ENCODE measurements at places on chromosomes 5 and 9.

- no peak for DNase-seq
Observed at GRCh38 chr9:108517651-108518365, 338.0 kb downstream of the ACTL7B start.

GRCh38 chr5:43802651-43803050 lies 199.7 kb downstream of the NNT start:
- no peak for DNase-seq

DNA sequence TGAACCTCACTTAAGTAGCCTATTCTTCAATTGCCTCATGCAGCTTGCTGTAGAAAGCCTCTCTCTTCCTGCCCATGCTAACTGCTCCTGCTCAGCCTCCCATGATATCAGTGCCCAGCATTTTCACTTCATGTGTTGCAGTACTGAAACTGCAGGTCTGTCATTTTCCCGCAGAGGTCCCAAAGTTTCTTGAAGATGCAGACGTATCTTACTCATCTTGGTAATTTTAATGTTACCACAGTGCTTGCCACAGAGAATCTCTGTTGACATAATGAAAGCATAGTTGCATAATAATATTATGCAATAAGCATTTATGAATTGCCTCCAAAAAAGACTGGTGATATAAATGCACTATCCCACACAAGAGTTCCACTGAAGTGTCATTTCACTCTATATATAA lies 561.1 kb upstream of the DAP start:
- no peak for DNase-seq

DNA sequence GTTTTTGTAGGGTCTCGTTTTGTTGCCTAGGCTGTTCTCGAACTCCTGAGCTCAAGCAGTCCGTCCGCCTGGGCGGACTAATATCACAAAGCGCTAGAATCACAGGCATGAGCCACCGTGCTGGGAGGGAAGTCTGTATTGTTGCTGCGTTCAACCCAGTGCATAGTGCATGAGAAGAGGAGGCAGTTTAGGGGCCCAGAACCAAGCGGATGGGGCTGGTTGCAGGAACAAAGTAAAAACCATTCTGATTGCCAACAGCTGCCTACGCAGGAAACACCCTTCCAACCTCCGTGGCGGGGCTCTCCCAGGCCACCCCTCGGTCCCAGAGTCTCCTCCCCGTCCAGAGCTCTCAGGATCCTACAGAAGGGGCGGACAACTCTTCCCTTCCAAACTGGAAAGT lies 87.1 kb downstream of the ANXA2R start:
- no peak for DNase-seq

DNA sequence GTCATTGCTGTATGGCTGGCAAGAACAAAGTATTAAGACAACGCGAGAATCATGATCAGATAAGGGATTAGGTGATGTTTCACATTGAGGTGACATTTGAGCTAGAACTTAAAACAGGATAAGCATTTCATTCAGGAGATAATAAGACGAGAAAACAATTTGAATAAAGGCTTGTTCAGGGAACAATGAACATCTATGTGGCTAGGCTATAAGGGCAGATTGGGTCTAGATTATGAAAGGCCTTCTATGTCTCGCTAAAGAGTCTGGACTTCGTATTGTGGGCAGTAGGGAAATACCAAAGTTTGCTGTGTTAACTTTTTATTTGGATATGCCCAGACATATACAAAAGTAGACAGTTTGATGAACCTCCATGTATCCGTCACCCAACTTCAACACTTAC lies 6.9 kb downstream of the MRPL22 start:
- DNase-seq: no peak

DNA sequence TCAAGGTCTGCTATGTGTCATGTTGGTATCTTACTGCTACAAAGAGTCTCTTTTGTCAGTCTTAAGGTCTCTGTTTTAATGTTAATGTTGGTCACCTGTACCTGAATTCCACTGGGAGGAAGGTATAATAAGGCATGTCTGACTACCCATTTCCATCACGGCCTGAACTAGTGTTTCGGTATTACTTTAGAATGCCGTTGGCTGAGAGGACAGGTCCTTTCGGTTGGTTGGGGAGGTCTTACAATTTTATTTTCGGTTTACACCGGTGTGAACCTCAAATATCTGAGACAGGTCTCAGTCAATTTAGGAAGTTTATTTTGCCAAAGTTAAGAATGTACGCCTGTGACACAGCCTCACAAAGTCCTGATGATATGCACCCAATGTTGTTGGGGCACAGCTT lies 154.9 kb upstream of the ABCA1 start:
- no peak for DNase-seq

GRCh38 chr5:176664886-176665285 lies 17.6 kb downstream of the TSPAN17 start:
- DNase-seq: no peak

DNA sequence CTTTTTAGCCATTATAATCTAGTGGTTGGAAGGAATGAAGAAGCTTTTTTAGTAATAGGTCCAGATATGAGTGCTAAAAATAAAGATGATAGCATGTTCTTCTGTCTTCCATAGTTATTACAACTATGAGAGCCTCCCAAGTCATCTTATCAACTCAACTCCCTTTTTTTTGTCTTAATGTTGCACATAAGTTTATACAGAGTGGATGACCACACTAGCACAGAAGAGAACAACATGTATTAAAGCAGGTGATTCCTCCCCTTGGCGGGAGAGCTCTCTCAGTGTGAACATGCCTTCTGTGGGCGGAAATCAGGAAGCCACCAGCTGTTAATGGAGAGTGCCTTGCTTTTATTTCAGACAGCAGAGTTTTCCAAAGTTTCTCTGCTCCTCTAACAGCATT lies 40.1 kb upstream of the STX17 start:
- DNase-seq: no peak

- no peak for DNase-seq
Observed at GRCh38 chr9:77956555-77956954, 75.1 kb downstream of the GNAQ start.

DNA sequence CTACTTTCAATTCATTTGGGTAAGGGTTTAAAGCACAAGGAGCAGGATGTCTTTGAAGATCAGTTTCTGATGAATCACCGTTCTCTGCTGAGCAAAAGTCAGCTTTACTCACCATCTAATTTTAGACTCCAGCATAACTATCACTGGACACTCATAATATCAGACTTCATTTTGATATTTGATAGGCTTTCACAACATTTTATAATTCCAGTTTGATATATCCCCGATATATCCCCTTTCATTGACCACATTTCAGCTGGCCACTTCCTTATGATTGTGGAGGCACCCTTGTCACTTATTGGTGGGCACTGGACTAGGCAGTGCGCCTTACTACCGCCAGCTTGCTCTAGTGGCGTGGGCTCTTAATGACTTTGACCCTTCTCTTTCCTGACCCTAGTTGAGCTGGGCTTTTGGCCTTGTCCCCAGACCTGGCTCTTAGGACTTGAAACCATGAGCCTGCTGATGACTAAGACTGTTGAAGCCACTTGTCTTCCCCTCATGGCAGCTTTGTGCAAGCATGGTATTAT lies 46.8 kb downstream of the CYSTM1 start:
- DNase-seq: no peak

- no peak for DNase-seq
Observed at GRCh38 chr9:78448960-78449673, 152.2 kb downstream of the PSAT1 start.

- DNase-seq: no peak
Observed at GRCh38 chr5:65086234-65086890, 317.6 kb downstream of the CWC27 start.

- no peak for DNase-seq
Observed at GRCh38 chr5:40985501-40985900, 76.2 kb downstream of the C7 start.

DNA sequence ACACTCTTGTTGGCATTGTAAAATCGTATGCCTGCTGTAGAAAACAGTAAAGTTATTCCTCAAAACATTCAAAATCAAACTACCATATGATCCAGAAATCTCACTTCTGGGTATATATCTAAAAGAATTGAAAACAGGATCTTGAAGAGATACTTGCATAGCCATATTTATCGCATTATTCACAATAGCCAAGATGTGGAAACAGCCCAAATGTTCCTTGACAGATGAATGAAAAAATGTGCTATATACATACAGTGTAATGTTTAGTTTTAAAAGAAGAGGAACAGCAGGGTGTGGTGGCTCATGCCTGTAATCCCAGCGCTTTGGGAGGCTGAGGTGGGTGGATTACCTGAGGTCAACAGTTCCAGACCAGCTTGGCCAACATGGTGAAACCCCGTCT lies 234.1 kb upstream of the DAB2 start:
- no peak for DNase-seq

GRCh38 chr5:38113456-38113855 lies 144.9 kb upstream of the EGFLAM start:
- no peak for DNase-seq

DNA sequence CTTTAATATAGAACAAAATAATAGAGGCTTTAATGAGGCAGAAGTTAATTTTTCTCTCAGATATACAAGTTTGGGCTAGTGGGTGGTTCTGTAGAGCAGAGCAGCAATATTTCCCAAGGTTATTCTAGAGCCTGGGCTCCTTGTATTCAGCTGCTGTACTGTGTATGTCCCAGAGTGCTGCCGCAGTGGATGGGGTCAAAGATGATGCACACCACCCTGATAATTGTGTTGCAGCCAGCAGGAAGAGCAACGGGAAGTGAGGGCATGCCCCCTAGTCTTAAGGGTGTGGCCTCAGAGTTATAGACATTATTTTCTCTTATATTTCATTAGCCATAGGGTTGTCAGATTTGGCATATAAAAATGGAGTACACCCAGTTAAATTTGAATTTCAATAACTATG lies 23.9 kb upstream of the KIF4B start:
- DNase-seq: no peak

DNA sequence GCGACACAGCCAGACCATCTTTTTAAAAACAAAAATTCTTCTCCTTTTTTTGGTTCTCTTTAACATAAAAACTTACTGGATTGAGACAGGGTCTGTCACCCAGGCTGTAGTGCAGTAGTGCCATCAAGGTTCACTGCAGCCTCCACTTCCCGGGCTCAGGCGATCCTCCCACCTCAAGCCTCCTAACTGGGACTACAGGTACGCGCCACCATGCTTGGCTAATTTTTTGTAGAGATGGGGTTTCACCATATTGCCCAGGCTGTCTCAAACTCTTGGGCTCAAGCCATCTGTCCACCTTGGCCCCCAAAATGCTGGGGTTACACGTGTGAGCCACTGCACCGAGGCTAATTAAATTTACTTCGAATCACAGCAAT lies 13.8 kb downstream of the HNRNPK start:
- no peak for DNase-seq

DNA sequence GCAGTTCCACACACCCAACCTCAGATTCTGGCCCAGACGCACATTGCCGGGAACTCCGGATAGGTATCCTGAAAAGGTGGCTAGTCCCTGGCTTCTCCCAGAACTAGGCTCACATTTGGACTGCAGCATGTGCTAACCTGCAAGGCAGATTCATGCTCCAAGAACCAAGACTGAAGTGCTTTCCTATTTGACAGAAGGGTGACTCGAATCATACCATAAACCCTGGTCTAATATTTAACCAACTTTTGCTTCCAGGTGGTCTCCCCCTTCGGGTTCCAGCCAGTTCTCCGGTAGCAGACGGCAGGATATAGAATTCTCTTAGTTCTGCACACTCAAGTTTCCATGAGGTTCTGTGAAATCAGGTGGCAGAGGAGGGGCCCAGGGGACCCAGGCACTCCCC lies 7.6 kb downstream of the PTGES start:
- no peak for DNase-seq

GRCh38 chr9:133499892-133500270 lies 21.0 kb upstream of the SLC2A6 start:
- DNase-seq: no peak

- no peak for DNase-seq
Observed at GRCh38 chr9:27413511-27414219, 110.4 kb upstream of the IFNK start.

GRCh38 chr5:37892586-37892985 lies 52.7 kb upstream of the GDNF start:
- DNase-seq: no peak

- DNase-seq: no peak
Observed at GRCh38 chr9:128294142-128294541, 18.1 kb downstream of the SWI5 start.

GRCh38 chr9:6584881-6585597 lies 60.5 kb downstream of the GLDC start:
- no peak for DNase-seq

GRCh38 chr9:96006296-96006879 lies 130.9 kb downstream of the ERCC6L2 start:
- no peak for DNase-seq

DNA sequence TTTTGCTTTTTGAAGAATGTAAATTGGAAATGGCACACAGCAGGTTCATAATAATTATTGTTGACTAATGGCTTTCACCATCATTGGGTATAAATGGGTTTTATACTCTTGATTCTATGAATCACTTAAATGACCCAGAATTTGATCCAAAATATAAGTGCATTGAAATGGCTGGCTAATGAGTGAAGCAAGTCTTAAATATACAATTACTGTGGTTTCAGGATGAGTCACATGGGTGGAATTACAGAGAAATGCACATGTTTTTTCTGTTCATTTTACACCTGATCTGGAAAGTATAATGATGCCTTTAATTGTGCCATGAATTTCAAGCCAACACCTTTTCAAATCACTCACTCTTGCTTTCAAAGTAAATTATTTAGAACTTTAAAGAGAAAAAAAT lies 380.8 kb upstream of the CD180 start:
- DNase-seq: no peak
